Activated T-cell treated with anti-CD3 and anti-CD28 coated beads for 24 hours (primary cell): ENCODE measurements at places on chromosomes 7 and 10.

DNA sequence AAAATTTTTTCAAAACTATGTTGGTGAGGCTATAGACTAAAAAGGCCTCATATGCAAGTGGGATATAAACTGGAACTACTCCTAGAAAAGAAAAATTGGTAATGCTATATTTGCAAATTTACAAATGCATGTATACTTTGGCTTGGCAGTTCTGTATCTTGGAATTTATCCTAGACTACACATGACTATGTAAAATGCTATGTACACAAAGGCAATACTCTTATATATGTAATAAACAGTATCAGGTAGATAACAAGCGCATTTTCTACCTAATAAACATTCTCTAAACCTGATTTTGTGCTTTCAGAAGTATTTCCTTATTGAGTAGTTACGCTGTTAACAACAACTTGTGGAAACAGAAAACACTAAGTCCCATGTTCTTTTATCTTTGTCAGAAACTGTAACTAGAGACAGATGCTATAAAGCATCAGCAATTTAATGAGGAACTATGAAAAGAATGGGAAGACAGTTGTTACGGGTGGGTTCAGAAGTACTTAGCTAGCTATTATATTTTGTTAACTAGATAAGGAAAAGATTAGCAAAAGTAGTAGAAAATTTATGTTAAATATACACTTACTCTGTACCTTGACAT, 107.8 kb downstream of the ARHGAP12 start:
- no peak for DNase-seq

GRCh38 chr7:25830215-25830614, 321.8 kb upstream of the NFE2L3 start:
- no peak for DNase-seq

GRCh38 chr7:54781134-54781920, 22.3 kb upstream of the SEC61G start:
- no peak for DNase-seq

DNA sequence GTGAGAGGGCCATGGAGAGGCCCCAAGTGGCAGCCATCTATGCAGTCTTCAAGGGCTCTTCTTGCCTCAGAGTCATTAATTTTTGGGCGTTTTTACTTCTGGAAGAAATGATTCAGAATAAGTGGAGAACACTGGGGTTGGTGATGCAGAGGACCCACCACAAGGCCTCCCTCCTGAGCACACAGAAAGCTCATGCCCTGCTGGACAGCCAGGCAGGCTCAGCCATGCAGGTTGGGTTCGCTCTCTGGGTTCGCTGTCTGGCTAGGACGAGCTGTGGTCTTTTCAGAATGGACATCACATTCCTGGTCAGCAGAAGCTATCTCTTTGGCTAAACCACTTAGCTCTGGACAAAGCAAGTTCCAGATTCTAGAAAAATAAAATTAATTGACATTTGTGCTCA, 480.8 kb downstream of the RPS24 start:
- DNase-seq: no peak

DNA sequence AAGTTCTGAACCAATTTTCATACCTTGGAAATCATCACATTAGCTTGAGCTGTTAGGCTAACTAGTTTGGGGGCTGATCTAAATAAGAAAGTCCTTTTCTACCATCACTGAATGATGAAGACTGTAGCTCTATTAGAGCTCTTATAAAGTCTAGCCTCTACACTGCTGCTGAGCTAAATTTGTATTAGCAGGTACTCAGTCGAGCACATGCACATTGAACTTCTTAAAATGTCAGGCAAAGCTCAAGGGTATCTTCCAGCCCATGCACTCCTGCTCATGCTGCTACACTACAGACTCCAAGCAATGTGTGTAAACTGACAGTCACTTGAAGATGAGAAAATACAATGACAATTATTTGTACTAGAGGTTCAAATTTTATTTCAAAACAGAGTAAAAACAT, 158.8 kb upstream of the TMEM229A start:
- no peak for DNase-seq

DNA sequence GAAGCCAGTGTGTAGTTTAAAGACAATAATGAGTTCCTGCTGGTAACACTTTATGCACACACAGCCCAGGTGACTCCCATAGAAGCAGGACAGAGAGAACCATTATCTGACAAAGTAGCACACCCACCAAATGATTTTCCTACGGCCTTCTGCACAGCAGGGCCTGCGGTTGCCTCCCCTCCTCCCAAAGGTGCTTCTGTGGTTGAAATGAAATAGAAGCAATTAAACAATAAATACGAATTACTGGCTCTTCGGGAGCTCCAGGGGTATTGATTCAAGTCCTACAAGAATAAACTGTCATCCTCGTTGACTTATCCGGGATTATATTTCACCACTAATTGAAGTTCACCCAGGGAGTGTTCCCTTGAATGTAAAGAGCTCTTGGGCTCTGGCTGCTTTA, 172.1 kb downstream of the ACTR3B start:
- DNase-seq: no peak

DNA sequence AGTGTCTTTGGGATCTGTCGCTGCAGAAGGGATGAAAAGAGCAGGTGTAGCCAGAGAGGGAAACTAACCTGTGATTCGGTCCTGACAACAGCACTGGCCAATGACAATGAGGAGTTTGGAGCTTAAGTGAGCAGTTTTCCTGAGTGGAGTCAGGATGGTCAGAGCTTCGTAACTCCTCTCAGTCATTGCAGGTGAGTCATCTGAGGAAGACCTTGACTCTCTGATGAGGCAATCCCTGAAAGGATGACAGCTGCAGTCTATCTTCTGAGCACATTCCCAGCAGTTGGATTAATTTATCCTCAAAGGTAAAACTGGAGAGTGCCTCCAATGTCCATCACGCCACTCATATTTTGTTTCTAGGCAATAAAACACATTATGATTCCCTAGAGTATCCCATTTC, 401.9 kb downstream of the POM121L12 start:
- DNase-seq: no peak
